ENCODE measurements at places on chromosomes 2 and 18.

DNA sequence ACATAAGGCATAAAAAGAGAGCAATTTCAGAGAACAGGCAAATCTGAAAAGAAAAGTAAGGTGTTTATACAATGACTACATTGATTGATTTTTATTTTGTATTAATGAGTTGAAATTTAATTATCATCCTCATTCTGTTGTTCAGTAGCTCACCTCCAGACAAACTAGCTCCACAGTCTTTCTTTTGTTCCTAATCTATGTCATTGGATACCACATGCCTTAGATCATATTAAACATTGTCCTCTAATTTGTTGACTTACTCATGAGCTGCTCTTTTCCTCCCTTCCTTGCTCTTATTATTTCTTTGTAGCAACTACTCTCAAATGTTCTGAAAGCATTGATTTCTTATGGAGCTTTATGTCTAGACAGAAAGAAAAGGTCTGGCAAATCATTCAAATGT lies 185.5 kb upstream of the ZSWIM2 start:
- DNase-seq = no peak

DNA sequence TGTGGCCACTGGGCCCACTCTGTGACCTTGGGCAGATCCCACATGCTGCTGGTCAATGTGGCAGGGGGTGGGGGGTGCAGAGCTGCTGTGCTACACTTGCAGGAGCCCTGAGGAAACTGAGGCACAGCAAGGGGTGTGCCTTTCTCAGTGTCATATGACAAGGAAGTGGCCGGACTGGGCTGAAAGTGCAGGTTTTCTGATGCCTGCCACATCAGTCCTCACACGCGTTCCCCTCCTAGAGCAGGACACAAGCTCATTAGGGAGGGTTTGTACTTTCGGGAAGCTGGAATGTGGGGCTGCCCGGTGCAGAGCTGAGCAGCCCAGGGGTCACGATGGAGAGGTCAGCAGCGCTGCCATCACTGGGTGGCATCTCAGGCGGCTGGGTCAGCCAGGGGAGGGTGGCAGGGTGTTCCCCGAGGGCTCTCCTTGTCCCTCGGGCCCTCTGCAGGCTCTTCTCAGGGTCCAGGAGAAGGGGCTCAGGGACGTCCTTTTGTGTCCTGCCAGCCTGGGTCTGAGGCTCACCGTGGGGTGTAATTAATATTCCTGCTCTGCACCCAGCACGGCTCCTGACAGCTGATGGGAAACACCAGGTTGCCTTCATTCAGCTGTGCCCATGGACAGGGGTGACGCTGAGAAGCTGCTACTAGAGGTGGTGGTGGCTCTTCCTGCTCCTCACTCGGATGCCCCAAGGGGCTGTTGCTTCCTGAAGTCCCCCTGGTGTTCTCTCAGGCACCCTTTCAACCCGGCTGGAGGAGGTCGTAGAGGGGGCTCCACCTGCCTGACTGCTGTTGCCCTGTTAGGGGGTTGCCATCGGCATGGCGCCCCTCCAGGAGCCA lies 62.1 kb upstream of the HDAC4 start:
- no peak for DNase-seq

- no peak for DNase-seq
Measured at GRCh38 chr18:46222093-46222492, 117.9 kb downstream of the HAUS1 start.

DNA sequence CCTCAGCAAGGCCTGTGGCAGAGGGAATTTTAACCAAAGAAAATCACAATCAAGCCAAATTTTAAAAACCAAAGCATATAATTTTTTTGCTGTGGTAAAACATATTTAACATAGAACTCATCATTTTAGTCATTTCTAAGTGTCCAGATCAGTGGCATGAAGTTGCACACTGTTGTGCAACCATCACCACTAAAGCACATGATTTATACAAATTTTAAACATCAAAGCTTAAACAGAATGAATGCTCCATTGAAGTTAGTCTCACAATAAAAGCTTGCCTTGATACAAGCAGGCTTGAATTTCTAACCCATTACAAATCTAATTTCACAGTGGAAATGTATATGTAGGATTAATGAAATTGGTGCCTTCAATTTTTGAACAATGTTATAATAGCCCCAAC lies 31.2 kb downstream of the FTCDNL1 start:
- DNase-seq = no peak

DNA sequence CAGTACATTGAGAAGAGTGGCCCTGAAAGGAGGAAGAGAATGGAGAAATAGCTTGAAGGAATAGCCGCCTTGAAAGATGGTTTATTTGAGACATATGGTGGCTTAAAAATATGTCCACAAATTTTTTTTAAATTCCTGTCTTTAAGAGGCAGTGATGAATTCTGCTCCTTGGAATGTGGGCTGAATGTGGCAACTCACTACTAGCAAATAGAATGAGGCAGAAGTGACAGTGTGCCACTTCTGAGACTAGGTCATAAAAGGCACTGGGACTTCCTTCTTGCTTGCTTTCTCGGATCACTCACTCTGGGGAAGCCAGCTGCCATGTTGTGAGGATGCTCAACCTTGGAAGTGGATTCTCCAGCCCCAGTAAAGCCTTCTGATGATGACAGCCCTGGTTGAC lies 67.0 kb downstream of the FAM161A start:
- DNase-seq = no peak

DNA sequence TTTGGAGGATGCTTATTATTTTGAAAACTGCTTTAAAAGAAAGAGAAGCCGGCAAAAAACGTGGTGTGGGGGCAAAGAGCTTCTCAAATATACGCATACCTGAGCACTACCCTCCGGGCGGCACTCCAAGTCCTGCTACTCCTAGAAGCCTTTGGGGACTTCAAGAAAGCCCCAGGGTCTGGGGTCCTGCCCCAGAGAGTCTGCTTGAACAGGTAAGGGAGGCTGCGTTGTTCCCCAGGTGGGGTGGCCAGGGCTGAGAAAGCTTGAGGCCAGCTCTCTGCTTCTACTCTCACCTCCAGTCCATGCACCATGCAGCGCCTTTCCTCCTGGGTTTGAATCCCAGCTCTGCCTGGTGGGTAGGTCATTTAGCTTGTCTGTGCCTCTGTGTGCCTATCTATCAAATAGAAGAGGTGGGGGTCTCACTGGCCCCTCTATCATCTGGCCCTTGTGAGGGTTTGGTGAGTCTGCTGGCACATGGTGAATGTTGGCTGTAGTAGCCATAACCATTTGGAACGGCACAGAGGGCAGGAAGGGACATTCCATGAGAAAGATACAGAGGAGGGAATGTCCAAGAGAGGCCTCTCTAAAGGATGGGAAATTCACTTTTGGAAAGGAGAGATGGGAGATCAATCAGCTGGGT lies 19.5 kb downstream of the MALL start:
- DNase-seq = no peak

- no peak for DNase-seq
Measured at GRCh38 chr18:60910534-60910933, 422.7 kb upstream of the CDH20 start.

DNA sequence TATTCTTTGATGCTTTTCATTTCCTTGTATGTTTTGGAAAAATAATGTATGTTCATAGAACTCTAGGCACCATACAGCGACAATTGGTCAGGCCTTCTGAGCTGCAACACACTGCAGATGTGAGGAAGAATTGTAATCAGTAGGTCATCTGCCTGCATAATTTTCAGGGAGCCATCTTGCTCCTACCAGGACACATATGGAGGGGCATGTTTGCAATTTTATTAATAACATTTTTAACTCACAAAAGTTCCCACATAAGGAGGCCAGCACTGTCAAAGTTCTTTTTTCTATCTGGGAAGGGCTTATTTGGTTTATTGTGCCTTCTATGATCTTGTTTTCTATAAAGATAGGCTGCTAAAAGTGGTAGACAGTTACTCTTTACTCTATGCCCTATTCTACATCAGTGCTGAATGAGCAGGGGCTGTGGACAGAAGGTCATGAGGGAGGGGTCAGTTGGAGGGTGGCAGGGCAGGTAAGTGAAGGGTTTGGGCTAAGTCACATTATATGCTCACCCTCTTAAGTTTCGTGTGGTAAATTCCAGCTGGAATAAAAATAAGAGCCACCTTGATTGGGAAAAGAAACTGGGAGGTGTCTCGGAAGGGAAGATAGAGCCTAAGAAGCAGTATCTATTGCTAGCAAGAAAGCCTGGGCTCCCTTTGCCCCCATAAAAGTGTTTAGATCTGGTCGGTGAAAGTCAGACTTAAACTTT lies 126.3 kb downstream of the PLCL1 start:
- no peak for DNase-seq

GRCh38 chr2:1837458-1837857 lies 93.1 kb upstream of the PXDN start:
- no peak for DNase-seq

- no peak for DNase-seq
Measured at GRCh38 chr2:70261501-70261900, 3.6 kb downstream of the PCYOX1 start.

DNA sequence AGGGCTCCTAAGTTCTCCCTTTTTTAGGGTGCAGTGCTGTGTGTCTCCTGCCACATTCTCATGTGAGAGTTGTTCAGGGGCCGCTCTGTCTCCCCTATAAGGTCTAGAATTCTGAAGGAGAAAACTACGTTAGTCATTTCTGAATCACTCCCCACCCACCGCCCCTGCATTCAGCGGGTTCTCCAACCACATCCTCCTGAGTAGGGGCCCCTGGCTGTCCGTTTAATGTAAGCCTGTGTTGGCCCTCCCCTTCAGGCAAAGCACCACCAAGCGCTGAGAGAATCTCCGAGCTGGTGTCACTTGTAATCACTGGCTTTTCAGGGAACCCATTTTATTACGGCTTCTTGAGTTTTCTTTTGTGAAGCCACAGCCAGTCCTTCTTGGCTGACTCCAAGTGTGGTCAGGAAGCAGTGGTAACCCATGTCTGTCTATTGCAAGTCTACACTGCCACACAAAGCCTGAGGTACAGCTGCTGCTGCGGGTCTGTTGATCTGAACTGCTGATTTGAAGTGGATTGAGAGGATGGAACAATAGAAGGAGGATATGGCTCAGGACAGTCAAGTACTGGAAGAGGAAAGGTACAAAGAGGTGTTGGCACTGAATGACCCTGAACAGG lies 16.9 kb downstream of the LCT start:
- DNase-seq = no peak

GRCh38 chr2:121118951-121119350 lies 166.1 kb downstream of the TFCP2L1 start:
- no peak for DNase-seq

DNA sequence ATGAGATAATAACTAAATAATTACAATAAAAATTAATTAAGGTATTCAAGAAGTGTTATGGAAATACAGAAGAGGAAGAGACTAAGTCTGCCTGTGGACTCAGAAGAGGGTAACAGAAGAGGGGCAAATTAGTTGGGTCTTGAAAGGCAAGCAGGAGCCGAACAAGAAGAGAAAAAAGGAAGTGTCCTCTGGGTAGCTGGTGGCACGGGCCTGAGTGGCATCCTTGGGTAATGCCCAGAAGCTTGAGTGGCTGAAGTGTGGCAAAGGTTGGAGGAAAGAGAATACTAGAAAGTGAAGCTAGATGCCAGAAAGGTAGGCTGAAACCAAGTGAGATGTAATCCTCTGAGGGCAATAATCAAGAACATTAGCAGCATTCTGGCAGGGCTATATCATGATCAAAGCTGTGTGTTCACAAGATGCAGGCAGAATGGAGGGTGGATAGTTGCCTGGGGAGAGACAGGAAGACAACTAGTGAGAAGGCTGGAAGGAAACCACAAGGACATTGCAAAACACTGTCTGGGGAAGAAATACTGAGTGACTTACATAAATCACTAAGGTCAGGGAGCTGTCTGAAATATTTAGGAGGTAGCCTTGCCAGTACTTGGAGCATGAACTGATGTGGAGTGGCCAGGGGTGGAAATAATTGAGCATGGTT lies 16.2 kb downstream of the DOCK10 start:
- DNase-seq = no peak

GRCh38 chr2:146392631-146393030 lies 1452.2 kb upstream of the ACVR2A start:
- DNase-seq = no peak

- DNase-seq = no peak
Measured at GRCh38 chr2:37720533-37721200, 49.2 kb upstream of the CDC42EP3 start.

DNA sequence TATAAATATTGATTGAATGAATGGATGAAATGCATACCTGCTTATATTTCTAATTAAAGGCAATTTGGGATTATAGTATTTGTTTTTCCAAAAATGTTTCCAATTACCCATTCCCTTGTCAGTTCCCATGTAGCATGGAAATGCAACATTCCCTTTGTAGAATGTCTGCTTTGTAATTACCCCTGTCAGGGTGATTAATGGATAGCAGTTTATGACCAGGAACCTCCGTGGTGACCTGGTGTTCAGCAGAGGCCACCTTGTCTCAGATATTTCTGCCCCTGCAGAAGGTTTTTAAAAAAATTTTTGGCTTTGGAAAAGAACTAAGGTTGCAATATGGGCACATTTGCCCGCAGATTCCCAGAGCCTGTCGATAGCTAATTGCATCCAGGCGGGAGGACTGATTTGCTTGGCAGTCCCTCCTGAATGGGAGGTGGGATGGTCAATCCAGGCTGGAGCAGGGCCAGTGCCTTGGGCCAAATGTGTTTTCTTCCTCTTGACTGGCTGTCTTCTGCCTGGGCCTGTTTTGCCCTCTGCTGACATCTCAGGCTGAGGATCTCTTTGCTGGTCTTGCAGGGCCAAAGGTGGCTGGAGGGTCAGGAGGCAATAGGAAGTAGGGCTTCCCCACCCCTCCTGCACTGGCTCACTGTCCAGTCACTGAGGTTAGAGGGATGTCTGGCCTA lies 82.1 kb downstream of the TMEM182 start:
- DNase-seq = no peak

DNA sequence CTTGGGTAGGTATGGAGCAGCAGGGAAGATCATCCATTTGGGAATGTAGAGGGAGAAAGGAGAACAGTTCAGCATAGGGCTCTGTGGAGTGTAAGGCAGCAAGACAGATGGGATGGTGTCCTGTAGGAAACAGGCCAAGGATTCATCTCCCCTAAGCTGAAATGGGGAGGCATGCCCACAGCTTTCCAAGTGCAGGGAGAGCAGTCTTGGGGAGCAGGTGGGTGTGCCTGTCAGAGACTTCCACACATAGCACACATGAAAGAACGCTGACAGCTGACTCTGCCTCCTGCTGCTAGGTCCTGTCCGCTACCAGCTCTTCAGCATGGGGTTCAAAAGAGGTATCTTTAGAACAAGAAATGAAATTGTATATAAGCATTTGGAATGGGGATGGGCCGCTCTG lies 9.0 kb downstream of the SETBP1 start:
- DNase-seq = no peak

- DNase-seq = no peak
Measured at GRCh38 chr2:171530378-171530777, 8.1 kb downstream of the CYBRD1 start.

Measured in thoracic aorta (tissue), 2 donors.